ENCODE measurements at places on chromosomes 2 and 18.

GRCh38 chr2:42855221-42855970, 63.0 kb upstream of the HAAO start:
- no peak for DNase-seq

DNA sequence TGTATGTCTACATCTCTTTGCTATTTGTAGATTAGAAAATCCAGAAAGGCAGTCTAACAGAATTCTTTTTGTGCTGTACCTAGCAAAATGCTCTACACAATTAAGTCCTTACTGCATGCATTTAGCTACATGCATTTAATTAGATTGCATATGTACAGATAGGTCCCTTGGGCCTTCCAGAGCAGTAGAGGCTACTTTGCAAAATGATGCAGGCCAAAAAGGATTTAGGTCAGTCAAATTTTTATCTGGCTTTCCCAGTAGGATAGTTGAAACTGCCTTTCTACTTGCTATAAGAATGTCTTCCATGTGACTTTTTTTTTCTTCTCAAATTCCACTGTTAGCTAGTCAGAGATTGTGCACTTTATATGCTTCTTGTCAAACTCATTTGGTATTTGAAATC, 19.3 kb downstream of the GALNT13 start:
- no peak for DNase-seq

- no peak for DNase-seq
These were observed 1.7 kb upstream of the LPIN2 start for GRCh38 chr18:3014503-3015203.

- DNase-seq = no peak
These were observed 559 bp downstream of the TMEM37 start for GRCh38 chr2:119431976-119432850.

Data from glomerular endothelial cell (primary cell).